Activated CD8-positive, alpha-beta memory T cell treated with anti-CD3 and anti-CD28 coated beads, Interleukin-2, amount 10 ng/mL, durations not matched to agents 7 days and 5 days (primary cell): ENCODE measurements at places on chromosomes 5 and 9.
A peak's percentile ranks its signal among the peaks of the same experiment; 100 is the strongest.

GRCh38 chr5:123304777-123305316 lies 118.4 kb downstream of the CEP120 start:
- H3K36me3 ChIP-seq: no peaks in the 10 kb centered on the region
- no peak for DNase-seq
- H3K27me3 ChIP-seq: peaks cover 15% of the 10 kb centered on the region

- no peak overlapping the region for H3K27ac ChIP-seq
- DNase-seq: no peak
- H3K36me3 ChIP-seq: no peaks in the 10 kb centered on the region
- peaks cover 10% of the 10 kb centered on the region for H3K27me3 ChIP-seq
These were observed 36.8 kb downstream of the C9orf153 start for GRCh38 chr9:86222667-86223066.

- no peaks in the 10 kb centered on the region for H3K27me3 ChIP-seq
- H3K4me1 ChIP-seq: no peaks in the 10 kb centered on the region
- no peak overlapping the region for H3K4me3 ChIP-seq
- no peaks in the 10 kb centered on the region for H3K36me3 ChIP-seq
- DNase-seq: no peak
- H3K27ac ChIP-seq: no peak overlapping the region
These were observed 108.6 kb downstream of the KLHL3 start for GRCh38 chr5:137627293-137627692.

DNA sequence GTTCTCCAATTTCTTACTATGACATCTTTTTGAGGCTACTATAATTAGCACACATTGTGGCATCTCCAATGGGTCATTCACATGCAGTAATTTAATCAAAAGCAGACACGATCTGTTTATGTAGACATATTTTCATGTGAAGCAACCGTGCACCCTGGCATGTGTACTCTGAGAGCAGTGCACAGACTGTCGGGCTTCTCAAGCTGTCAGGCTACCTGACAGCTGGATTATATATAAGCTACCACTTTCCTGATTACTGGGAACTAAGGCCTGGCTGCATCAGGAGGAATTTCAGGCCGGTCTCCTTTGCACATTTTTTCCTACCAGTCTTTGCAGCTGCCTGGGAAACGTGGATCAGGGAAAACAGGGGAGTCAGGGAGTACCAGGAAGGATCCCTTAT lies 197.5 kb downstream of the MAPKAP1 start:
- H3K36me3 ChIP-seq: peaks cover 7% of the 10 kb centered on the region
- no peak for DNase-seq
- H3K4me3 ChIP-seq: no peak overlapping the region
- H3K4me1 ChIP-seq: peaks cover 20% of the 10 kb centered on the region

- H3K27me3 ChIP-seq: peaks cover 9% of the 10 kb centered on the region
- H3K4me1 ChIP-seq: peaks cover 16% of the 10 kb centered on the region
- H3K36me3 ChIP-seq: no peaks in the 10 kb centered on the region
- peak overlapping the region; percentile 49 for H3K27ac ChIP-seq
- DNase-seq: peak; percentile 56
These were observed 9.6 kb downstream of the TMOD1 start for GRCh38 chr9:97510797-97511654.

GRCh38 chr5:20029266-20029665 lies 41.3 kb upstream of the CDH18 start:
- H3K27ac ChIP-seq: no peak overlapping the region
- DNase-seq: no peak
- H3K4me3 ChIP-seq: no peak overlapping the region
- H3K4me1 ChIP-seq: no peaks in the 10 kb centered on the region
- no peaks in the 10 kb centered on the region for H3K36me3 ChIP-seq

GRCh38 chr5:169691471-169691870 lies 54.4 kb downstream of the DOCK2 start:
- no peaks in the 10 kb centered on the region for H3K27me3 ChIP-seq
- DNase-seq: no peak
- peaks cover 61% of the 10 kb centered on the region for H3K36me3 ChIP-seq
- H3K4me3 ChIP-seq: no peak overlapping the region
- H3K4me1 ChIP-seq: peaks cover 6% of the 10 kb centered on the region

GRCh38 chr5:152736906-152737305 lies 331.8 kb upstream of the NMUR2 start:
- no peaks in the 10 kb centered on the region for H3K36me3 ChIP-seq
- H3K4me3 ChIP-seq: no peak overlapping the region
- no peaks in the 10 kb centered on the region for H3K27me3 ChIP-seq
- no peak overlapping the region for H3K27ac ChIP-seq
- H3K4me1 ChIP-seq: no peaks in the 10 kb centered on the region
- no peak for DNase-seq
